T-helper 17 cell (primary cell): ENCODE measurements at places on chromosomes 4 and X. TPM values are rescaled to one million over a fixed set of nuclear protein-coding genes. Genes with fewer than 3 reads are reported as not detected.

Gene LARP1B
- 11.1 TPM for total RNA-seq

Gene RASGEF1B
- 48.3 TPM for total RNA-seq

Gene LAMTOR3
- 17.9 TPM for total RNA-seq

Gene REPS2
- 0.35 TPM for total RNA-seq

Gene MAGEB2
- total RNA-seq = not detected

Gene XAGE1B
- total RNA-seq = not detected

Gene SMS
- total RNA-seq = 19.6 TPM

Gene IL9R
- total RNA-seq = 2.8 TPM

Gene FAM236A
- not detected for total RNA-seq

Gene BRS3
- not detected for total RNA-seq

Gene PTCHD1
- total RNA-seq = not detected

Gene ZCCHC18
- 4.9 TPM for total RNA-seq

Gene MAOB
- 0.10 TPM for total RNA-seq

Gene BEX2
- total RNA-seq = 24.6 TPM

Gene CHIC1
- 8.8 TPM for total RNA-seq

Gene CDS1
- total RNA-seq = 0.47 TPM

Gene CLTRN
- total RNA-seq = 0.22 TPM

Gene FRG2
- total RNA-seq = not detected

Gene ADGRG2
- total RNA-seq = not detected

Gene GCNA
- total RNA-seq = 1.2 TPM

Gene AP1S2
- 33.3 TPM for total RNA-seq

Gene NEXMIF
- 0.94 TPM for total RNA-seq

Gene TMEM35A
- total RNA-seq = not detected

Gene TNIP3
- total RNA-seq = 0.12 TPM

Gene UBA6
- 54.8 TPM for total RNA-seq

Gene SLC16A2
- 0.10 TPM for total RNA-seq

Gene RHOH
- 439 TPM for total RNA-seq

Gene DCAF12L1
- not detected for total RNA-seq

Gene SH3D19
- not detected for total RNA-seq

Gene CD38
- 1.4 TPM for total RNA-seq

Gene ALB
- total RNA-seq = not detected

Gene SSX4
- total RNA-seq = not detected

Gene ODAPH
- not detected for total RNA-seq
